ENCODE measurements at places on chromosomes 11 and 22.

GRCh38 chr11:86047275-86047991, 21.5 kb downstream of the PICALM start:
- H3K27me3 ChIP-seq, result no peaks in the 10 kb centered on the region
- DNase-seq, result no peak
- peaks cover 18% of the 10 kb centered on the region for H3K4me1 ChIP-seq
- H3K36me3 ChIP-seq, result no peaks in the 10 kb centered on the region

GRCh38 chr11:8597182-8597581, 3.2 kb upstream of the STK33 start:
- no peaks in the 10 kb centered on the region for H3K36me3 ChIP-seq
- peaks cover 24% of the 10 kb centered on the region for H3K27me3 ChIP-seq
- H3K4me3 ChIP-seq, result no peak overlapping the region
- no peak overlapping the region for H3K27ac ChIP-seq
- peak; percentile 17 for DNase-seq

GRCh38 chr11:94717667-94718066, 50.5 kb upstream of the AMOTL1 start:
- no peak overlapping the region for H3K4me3 ChIP-seq
- no peak overlapping the region for H3K27ac ChIP-seq
- peaks cover 10% of the 10 kb centered on the region for H3K4me1 ChIP-seq
- no peak for DNase-seq
- no peaks in the 10 kb centered on the region for H3K27me3 ChIP-seq

GRCh38 chr11:31607914-31608313, 98.3 kb downstream of the ELP4 start:
- H3K4me3 ChIP-seq, result no peak overlapping the region
- no peak for DNase-seq
- no peaks in the 10 kb centered on the region for H3K4me1 ChIP-seq
- no peaks in the 10 kb centered on the region for H3K36me3 ChIP-seq

DNA sequence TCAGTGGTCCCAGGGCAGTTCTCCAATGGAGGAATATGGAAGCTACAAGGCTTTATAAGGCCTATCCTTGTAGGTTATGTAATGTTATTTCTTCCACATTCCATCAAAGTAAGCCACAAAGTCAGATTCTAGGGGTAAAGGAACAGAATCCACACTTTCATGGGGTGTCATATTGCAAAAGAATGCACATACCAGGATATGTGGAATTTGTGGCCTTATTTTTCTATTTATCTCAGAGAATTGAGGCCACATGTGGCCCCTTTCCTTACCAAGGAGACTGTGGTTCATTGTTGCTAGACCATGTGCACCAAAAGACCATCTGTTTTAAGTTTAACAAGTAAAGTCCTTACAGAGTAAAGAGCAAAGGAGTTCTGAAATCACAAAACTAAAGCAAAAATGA, 12.9 kb downstream of the LRRC4C start:
- H3K4me1 ChIP-seq, result no peaks in the 10 kb centered on the region
- H3K27me3 ChIP-seq, result no peaks in the 10 kb centered on the region
- H3K27ac ChIP-seq, result no peak overlapping the region
- DNase-seq, result no peak
- H3K4me3 ChIP-seq, result no peak overlapping the region

GRCh38 chr11:66951927-66952337, 6.3 kb downstream of the PC start:
- H3K27ac ChIP-seq, result no peak overlapping the region
- H3K4me3 ChIP-seq, result no peak overlapping the region
- H3K27me3 ChIP-seq, result no peaks in the 10 kb centered on the region
- peaks cover 5% of the 10 kb centered on the region for H3K36me3 ChIP-seq
- DNase-seq, result no peak

GRCh38 chr11:68938088-68938487, 34.4 kb downstream of the IGHMBP2 start:
- H3K36me3 ChIP-seq, result peaks cover 26% of the 10 kb centered on the region
- DNase-seq, result no peak
- no peaks in the 10 kb centered on the region for H3K4me1 ChIP-seq

DNA sequence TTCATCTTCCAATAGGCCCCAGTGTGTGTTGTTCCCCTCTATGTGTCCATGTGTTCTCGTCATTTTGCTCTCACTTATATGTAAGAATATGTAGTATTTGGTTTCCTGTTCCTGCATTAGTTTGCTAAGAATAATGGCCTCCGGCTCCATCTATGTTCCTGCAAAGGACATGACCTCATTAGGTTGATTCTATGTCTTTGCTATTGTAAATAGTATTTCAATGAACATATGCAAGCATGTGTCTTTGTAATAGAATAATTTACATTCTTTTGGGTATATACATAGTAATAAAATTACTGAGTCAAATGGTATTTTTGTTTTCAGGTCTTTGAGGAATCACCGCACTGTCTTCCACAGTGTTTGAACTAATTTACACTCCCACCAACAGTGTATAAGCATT, 202.9 kb upstream of the KIRREL3 start:
- no peaks in the 10 kb centered on the region for H3K27me3 ChIP-seq
- no peak overlapping the region for H3K27ac ChIP-seq

DNA sequence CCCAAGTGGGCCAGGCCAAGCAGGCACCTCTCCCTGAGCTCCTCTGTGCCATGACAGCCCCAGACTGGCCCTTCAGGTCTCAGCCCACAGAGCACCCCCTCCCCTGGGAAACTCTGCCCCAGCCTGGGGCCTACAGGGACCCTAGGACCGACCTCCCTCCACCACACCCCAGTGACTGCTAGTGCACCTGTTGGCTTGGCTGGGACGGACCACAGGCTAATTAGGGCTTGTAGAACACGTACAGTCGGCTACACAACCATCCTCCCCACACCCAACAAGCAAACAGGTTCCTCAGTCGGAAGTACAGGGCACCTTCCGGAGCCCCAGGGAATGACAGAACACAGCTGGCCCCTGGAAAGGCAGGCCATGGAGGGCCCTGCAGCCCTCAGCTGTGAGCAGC, 4.3 kb downstream of the SBF1 start:
- H3K4me1 ChIP-seq, result peaks cover 54% of the 10 kb centered on the region
- no peak overlapping the region for H3K4me3 ChIP-seq
- H3K27me3 ChIP-seq, result no peaks in the 10 kb centered on the region
- H3K36me3 ChIP-seq, result peaks cover 31% of the 10 kb centered on the region
- DNase-seq, result no peak

DNA sequence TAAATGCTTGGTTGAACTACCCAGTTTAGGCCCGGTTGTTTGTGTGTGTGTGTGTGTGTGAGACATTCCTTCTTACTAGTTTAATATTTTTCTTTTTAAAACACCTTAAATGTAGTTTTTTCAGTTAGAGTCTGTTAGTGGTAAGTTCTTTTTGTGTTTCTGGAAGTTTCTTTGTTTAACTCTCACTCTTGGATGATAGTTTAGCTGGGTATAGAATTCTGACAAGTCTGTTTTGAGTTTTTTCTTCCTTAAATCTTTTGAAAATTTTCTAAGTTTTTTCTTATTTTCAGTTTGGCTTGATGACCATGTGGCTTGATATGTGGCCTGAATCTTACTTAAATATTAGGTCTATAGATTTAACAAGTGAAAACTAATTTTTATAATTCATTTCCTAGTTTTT, 60.1 kb downstream of the PDE3B start:
- H3K27me3 ChIP-seq, result no peaks in the 10 kb centered on the region
- H3K4me1 ChIP-seq, result no peaks in the 10 kb centered on the region
- H3K36me3 ChIP-seq, result no peaks in the 10 kb centered on the region
- no peak for DNase-seq
- H3K4me3 ChIP-seq, result no peak overlapping the region

DNA sequence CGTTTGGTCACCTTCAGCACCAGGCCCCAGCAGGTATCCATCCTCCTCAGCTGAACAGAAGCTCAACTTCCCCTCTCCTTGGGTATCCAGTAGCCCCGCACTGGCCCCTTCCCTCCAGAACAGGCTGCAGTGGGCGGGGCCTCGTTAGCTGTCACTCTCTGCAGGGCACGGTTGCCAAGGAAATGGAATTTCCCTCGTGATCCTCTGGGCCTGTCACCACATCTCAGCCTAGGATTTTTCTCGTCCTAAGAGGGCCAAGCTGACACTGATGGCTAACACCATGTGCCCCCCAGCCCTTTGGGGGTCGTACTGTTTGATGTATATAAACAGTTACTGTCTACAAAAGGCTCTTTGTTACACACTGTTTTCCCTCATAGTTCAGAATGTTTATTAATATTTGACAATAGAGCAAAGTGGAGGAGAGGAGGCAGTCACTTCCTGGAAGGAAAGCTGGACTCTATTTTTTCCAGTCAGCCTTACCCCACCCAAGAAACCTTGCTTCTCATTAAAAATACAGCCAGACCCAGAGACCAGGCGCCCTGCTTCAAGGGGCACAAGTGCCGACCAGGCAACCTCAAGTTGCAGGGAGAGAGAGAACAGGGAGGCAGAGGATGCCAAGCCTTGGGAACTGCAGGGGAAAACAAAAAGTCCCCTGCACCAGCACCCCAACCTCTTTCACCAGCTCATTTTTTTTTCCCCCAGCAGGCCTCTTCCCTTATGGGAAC, 44.5 kb downstream of the FEZ1 start:
- peaks cover 12% of the 10 kb centered on the region for H3K36me3 ChIP-seq
- no peak overlapping the region for H3K4me3 ChIP-seq
- DNase-seq, result no peak
- H3K27ac ChIP-seq, result no peak overlapping the region
- peaks cover 14% of the 10 kb centered on the region for H3K4me1 ChIP-seq

DNA sequence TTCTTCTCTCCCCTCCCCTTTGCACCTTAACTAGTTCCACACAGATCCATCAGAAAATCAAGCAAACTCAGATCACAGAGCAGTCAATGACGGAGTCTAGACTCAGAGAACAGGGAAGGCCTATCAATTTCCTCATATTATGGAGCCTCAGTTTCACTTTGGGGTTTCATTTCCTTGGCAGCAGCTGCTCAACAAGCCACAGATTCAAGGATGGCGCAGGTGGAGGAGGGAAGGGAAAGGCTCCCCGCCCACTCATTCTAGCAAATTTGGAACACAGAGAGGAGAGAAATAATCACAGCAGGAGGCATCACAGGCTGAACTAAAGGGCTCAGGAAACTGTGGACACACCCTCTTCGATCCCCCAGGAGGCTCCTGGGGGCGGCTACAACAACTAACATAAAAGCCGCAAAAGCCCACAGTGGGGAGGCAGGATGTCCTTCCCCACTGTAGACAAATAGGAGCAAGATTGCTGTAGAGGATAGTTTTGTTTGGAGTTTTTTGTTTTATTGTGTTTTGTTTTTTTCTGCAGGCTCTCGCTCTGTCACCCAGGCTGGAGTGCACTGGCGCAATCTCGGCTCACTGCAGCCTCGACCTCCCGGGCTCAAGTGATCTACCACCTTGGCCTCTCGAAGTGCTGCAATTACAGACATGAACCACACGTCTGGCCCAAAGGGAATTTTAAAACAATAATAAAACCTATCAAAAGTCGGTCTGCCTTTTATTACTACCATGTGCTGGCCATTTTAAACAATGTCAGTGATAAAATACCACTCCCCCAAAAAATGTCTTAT, 3.4 kb downstream of the PLAAT3 start:
- peaks cover 9% of the 10 kb centered on the region for H3K27me3 ChIP-seq
- no peaks in the 10 kb centered on the region for H3K4me1 ChIP-seq
- no peak overlapping the region for H3K27ac ChIP-seq
- no peaks in the 10 kb centered on the region for H3K36me3 ChIP-seq
- no peak overlapping the region for H3K4me3 ChIP-seq

DNA sequence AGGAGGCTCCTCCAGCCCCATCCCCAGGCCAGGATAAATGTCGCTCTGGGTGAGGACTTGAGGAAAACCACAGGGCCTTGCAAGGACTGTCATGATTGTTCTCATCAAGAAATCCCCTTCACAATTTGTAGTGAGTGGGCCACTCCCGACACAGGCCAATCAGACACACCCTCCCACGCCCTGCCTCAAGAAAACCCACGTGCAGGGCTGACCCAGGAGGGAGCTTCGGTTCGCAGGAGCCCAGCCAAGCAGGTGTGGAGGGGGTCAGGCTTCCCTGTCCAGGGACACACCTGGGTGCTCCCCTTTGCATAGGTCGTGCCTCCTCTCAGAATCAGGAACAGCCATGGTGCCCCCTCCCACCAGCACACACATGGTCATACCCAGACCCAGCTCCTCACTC, 43.2 kb downstream of the SHANK2 start:
- H3K27ac ChIP-seq, result no peak overlapping the region
- no peak overlapping the region for H3K4me3 ChIP-seq
- H3K27me3 ChIP-seq, result peaks cover 15% of the 10 kb centered on the region
- H3K36me3 ChIP-seq, result no peaks in the 10 kb centered on the region
- H3K4me1 ChIP-seq, result no peaks in the 10 kb centered on the region
- no peak for DNase-seq
